ENCODE measurements at places on chromosomes 5 and 9. TPM values are rescaled to one million over a fixed set of nuclear protein-coding genes. Genes with fewer than 3 reads are reported as not detected.

Gene PCDHB3
- 0.30 TPM for total RNA-seq

Gene ADRB2
- total RNA-seq, result 1.1 TPM

Gene GPRIN1
- 9.3 TPM for total RNA-seq

Gene SYK
- total RNA-seq, result 0.02 TPM

Gene LURAP1L
- 28.2 TPM for total RNA-seq

Gene OTP
- total RNA-seq, result 0.08 TPM

Gene MLANA
- total RNA-seq, result not detected

Gene CDHR2
- total RNA-seq, result 0.05 TPM

Gene KCNIP1
- total RNA-seq, result not detected
